ENCODE measurements at places on chromosomes 4 and X. TPM values are rescaled to one million over a fixed set of nuclear protein-coding genes. Genes with fewer than 3 reads are reported as not detected.

BST1 gene
- 0.67 TPM for total RNA-seq

ELOVL6 gene
- 9.7 TPM for total RNA-seq

XPNPEP2 gene
- 0.80 TPM for total RNA-seq

DNA sequence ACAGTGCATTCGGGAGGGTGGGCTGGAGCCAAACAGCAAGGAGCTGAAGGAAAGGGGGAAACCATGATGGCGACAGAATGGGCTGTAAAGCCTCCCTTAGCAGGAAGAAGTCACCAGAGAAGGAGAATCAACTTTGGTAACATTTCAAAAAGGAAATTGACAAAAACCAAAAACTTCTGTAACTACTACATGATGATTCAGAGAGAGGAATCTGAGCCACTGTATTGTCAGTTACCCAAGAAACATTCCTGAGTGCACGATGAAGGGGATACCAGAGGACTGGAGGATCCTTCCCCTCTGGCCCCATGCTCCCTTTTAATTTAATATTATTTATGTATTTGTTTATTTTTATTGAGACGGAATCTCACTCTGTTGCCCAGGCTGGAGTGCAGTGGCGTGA is 26.3 kb downstream of the PDHA1 start:
- H3K4me3 ChIP-seq = no peak overlapping the region
- no peak for DNase-seq
- H3K36me3 ChIP-seq = peaks cover 12% of the 10 kb centered on the region
- H3K27me3 ChIP-seq = no peaks in the 10 kb centered on the region
- no peak overlapping the region for H3K27ac ChIP-seq

GRCh38 chr4:185730849-185731608 is 81.0 kb downstream of the SORBS2 start:
- no peak overlapping the region for H3K27ac ChIP-seq
- H3K27me3 ChIP-seq = peaks cover 10% of the 10 kb centered on the region
- no peaks in the 10 kb centered on the region for H3K36me3 ChIP-seq
- DNase-seq = no peak
- H3K4me1 ChIP-seq = no peaks in the 10 kb centered on the region
- H3K4me3 ChIP-seq = no peak overlapping the region

GRCh38 chr4:40585201-40585799 is 44.4 kb downstream of the RBM47 start:
- H3K4me1 ChIP-seq = peaks cover 8% of the 10 kb centered on the region
- DNase-seq = no peak
- H3K36me3 ChIP-seq = no peaks in the 10 kb centered on the region

GRCh38 chr4:79757600-79757999 is 315.4 kb downstream of the ANTXR2 start:
- H3K27ac ChIP-seq = no peak overlapping the region
- H3K4me3 ChIP-seq = no peak overlapping the region
- DNase-seq = no peak
- no peaks in the 10 kb centered on the region for H3K4me1 ChIP-seq

DNA sequence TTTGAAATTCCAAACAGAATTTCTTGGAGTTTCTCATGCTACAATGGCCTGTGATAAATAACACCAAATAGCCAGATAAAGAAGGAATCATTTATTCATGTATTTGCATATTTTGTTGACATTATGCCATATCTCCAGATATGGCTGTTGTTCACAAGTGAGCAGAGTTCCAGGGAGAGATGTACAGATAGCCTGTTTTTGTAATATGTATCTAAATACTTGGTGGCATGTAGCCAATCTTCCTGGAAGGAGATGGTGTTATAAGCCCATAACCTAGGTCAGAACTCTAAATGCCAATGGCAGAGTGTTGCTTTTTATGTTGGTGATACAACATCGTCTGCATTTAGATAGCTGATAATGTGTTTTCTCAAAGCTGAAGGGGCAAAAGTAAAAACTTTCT is 292.2 kb downstream of the FBXO8 start:
- H3K4me3 ChIP-seq = no peak overlapping the region
- no peaks in the 10 kb centered on the region for H3K4me1 ChIP-seq
- H3K36me3 ChIP-seq = no peaks in the 10 kb centered on the region
- no peak for DNase-seq
- H3K27me3 ChIP-seq = no peaks in the 10 kb centered on the region

GRCh38 chr4:161841759-161842158 is 322.0 kb downstream of the FSTL5 start:
- no peak overlapping the region for H3K27ac ChIP-seq
- no peaks in the 10 kb centered on the region for H3K27me3 ChIP-seq
- no peak overlapping the region for H3K4me3 ChIP-seq
- DNase-seq = no peak

- H3K4me1 ChIP-seq = peaks cover 11% of the 10 kb centered on the region
- no peaks in the 10 kb centered on the region for H3K27me3 ChIP-seq
- H3K4me3 ChIP-seq = no peak overlapping the region
- H3K36me3 ChIP-seq = no peaks in the 10 kb centered on the region
Observed at GRCh38 chrX:42615161-42615563, 162.8 kb downstream of the PPP1R2C start.

GRCh38 chr4:18021470-18021719 is 160 bp downstream of the LCORL start:
- no peak for DNase-seq
- peak overlapping the region; percentile 91 for H3K4me3 ChIP-seq
- H3K4me1 ChIP-seq = peaks cover 13% of the 10 kb centered on the region
- peaks cover 33% of the 10 kb centered on the region for H3K27me3 ChIP-seq
- H3K27ac ChIP-seq = no peak overlapping the region

DNA sequence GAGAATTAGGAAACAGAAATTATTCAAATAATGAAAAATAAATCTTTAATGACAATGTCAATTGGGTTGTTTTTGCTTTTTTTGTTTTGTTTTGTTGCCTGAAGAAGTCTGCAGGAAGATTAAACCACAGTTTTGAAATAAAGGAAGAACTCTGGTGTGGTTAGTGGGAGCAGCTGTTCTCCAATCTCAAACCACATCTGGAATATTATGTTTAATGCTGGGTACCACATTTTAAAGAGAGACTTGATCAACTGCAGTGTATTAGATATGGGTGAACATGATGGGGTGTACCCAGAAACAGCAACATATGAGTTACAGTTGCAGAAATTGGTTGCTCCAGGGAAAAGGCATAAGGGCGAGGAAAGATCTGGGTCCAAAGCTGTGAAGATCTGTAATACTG is 171.2 kb upstream of the RPL34 start:
- H3K4me3 ChIP-seq = no peak overlapping the region
- H3K36me3 ChIP-seq = no peaks in the 10 kb centered on the region
- no peak for DNase-seq

- H3K4me1 ChIP-seq = no peaks in the 10 kb centered on the region
- peaks cover 3% of the 10 kb centered on the region for H3K27me3 ChIP-seq
- H3K36me3 ChIP-seq = no peaks in the 10 kb centered on the region
- H3K27ac ChIP-seq = no peak overlapping the region
- H3K4me3 ChIP-seq = no peak overlapping the region
Observed at GRCh38 chrX:131626681-131627296, 82.9 kb downstream of the OR13H1 start.

DNA sequence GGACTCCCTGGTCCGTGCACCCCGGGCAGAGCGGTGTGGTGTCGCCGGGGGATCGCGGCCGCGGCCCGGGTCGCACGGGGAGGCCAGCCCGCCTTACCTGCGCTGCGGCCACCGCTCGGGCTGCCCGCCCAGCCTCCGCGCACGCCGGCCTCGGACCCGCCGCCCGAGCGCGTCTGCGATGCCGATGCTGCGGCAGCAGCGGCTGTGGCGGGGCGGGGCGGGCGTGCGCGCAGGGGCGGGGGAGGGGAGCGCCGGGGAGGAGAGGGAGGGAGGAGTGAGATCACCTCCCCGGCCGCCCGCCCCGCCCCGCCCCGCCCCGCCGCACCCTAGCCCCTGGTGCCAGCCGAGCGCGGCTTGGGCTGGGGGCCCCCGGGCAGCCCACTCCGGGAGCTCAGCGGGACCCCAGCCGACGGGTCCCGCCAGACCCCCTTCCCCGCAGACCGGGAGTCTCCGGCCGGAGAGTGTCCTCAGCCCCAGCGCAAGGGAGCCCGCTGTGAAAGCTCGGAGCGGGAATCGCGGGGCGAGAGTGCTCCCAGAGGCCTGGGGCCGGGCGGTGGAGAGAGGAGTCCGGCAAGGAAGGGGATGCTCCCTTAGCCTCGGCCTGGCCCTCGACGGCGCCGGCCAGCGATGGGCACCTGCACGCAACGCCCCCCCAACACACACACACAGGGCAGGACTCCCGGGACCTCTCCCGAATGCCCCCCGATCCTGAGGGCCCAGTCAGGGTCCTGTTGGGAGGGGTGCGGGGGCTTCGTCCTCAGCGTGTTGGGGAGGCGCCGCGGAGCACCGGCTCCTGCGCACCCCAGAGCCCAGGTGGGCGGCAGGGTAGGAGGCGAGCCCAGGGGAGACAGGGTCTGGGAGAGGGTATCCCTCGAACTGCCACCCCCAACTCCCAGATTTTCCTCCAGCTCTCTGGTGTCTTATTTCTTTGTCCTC is at the start of gene L1CAM:
L1CAM (minus strand) TSS at position 206 of the 936 bp plus-strand sequence. CDS start 10,337 bp downstream, outside the sequence.
- H3K36me3 ChIP-seq = no peaks in the 10 kb centered on the region
- no peak within 1 kb of the TSS for H3K27ac ChIP-seq
- H3K27me3 ChIP-seq = peaks cover 9% of the 10 kb centered on the region
- peak; percentile 40 for DNase-seq
- peak within 1 kb of the TSS; percentile 43 for H3K4me3 ChIP-seq
- no peaks in the 10 kb centered on the region for H3K4me1 ChIP-seq

GRCh38 chr4:130359542-130359941 is 1263.6 kb downstream of the C4orf33 start:
- no peaks in the 10 kb centered on the region for H3K36me3 ChIP-seq
- no peaks in the 10 kb centered on the region for H3K27me3 ChIP-seq
- no peak overlapping the region for H3K27ac ChIP-seq
- DNase-seq = no peak
- H3K4me1 ChIP-seq = no peaks in the 10 kb centered on the region
- H3K4me3 ChIP-seq = no peak overlapping the region

- no peak overlapping the region for H3K4me3 ChIP-seq
- H3K27me3 ChIP-seq = no peaks in the 10 kb centered on the region
- no peaks in the 10 kb centered on the region for H3K36me3 ChIP-seq
- H3K27ac ChIP-seq = no peak overlapping the region
Observed at GRCh38 chr4:150367326-150367725, 214.6 kb upstream of the MAB21L2 start.

DNA sequence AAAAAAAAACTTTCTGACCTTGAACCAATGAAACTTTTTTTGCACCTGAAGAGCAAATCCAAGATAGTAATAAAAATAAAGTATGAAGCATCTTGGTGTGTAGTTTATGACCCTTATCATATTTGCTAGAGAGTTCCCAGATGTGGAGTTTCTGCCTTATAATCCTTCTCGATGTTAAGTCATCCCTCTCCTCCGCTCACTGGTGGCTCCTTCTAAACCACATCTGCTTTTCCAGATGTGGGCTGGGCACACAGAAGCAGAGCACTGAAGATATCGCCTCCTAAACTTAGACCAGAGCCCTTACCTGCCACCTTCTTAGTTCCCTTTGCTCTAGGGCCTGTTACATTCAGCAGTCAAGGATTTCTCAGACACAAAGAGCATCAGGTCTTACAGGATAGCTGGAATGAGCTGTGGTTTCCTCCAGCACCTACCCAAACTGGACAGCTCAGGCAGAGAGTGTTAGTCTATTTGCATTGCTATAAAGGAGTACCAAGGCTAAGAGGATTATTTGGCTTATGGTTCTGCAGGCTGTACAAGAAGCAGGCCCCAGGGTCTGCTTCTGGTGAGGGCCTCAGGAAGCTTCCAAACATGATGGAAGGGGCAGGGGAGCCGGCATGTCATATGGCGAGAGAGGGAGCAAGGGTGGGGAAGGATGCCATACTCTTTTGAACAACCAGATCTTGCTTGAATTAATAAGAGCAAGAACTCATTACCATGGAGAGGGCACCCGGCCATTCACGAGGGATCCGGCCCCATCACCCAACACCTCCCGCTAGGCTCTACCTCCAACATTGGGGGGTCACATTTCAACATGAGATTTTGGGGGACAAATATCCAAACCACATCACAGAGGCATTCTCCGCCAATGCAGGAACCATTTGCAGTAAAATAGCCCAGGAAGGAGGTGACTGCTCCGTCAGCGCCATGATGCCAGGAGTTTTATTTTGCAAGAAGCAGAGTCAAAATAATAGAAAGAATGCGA is 75.6 kb upstream of the HELT start:
- no peaks in the 10 kb centered on the region for H3K4me1 ChIP-seq
- H3K4me3 ChIP-seq = no peak overlapping the region
- peaks cover 4% of the 10 kb centered on the region for H3K27me3 ChIP-seq
- no peak overlapping the region for H3K27ac ChIP-seq
- DNase-seq = no peak
